Stimulated activated CD4-positive, alpha-beta T cell treated with anti-CD3 and anti-CD28 coated beads, Interleukin-2, amount 100 ng/mL, for 48 hours (primary cell): ENCODE measurements at places on chromosomes 5 and 9.

DNA sequence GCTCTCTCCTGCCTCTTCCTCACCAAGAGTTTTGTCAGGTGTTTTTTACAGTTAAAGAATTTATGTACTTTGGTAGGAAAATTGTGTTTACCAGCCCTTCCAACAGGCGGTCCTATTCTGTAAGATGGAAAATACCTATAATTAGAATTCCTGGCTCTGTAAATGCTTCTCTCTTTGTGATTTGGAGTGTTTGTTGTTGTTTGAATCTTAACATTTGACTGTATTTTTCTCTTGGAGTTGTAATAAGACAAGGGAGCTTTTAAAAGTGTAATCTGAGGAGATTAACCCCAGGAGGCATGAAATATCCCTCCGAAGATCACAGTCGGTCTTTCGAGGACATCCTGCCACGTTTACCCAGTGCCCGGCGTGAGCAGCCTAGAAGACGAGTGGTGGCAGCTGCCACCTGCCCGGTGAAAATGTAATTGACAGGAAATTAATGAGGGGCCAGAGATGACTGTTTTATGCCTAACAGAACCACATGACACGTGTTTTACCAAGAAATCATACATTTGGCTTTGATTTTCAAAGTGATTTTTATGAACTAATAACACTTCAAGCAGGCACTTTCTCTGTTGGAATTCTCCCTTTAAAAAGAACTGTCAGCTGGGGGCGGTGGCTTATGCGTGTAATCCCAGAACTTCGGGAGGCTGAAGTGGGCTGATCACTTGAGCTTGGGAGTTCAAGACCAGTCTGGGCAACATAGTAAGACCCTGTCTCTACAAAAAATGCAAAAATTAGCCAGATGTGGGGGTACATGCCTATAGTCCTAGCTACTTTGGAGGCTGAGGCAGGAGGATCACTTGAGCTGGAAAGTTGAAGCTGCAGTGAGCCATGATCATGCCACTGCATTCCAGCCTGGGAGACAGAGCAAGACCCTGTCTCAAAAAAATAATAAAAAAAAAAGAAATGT lies 20.0 kb downstream of the ANKRD33B start:
- DNase-seq = no peak

GRCh38 chr5:111518777-111519176 lies 6.4 kb upstream of the STARD4 start:
- no peak for DNase-seq

DNA sequence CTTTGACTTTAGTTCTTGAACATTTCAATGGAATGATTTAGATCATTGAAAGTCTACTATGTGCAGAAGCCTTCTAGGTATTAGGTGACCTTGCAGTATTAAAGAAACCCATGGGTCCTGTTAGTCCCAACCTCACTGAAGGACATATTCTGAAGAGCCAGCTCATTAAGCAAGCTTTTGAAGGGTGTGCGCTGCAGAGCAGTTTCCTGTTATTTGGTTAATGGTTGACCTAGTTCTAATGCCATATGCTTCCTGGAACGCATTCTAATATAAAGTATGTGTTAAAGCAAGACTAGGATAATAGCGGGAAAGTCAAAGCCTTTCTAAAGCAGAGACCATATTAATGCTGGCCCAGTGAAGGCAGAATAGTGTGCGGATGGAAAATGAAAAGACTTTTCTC lies 20.1 kb downstream of the ZNF462 start:
- no peak for DNase-seq

GRCh38 chr9:97528529-97529230 lies 27.2 kb downstream of the TMOD1 start:
- DNase-seq = no peak

- DNase-seq = no peak
Measured at GRCh38 chr5:57900381-57900944, 417.9 kb upstream of the ACTBL2 start.

DNA sequence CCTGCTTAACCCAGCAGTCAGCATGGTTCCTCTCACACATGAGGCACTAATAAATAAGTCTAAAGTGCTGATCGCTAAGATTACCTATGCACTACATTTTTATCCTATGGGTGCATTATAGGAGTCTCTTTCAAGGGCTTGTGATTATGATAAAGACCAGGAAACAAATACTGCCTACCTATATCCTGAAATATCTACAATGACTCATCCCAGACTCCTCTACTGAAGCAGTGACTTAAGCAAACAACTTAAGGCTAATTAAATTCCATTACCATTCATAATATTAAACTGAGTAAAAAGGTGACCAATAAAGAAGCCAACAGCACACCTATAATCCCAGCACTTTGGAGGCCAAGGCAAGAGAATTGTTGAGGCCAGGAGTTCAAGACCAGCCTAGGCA lies 338.4 kb downstream of the DNAH5 start:
- no peak for DNase-seq

DNA sequence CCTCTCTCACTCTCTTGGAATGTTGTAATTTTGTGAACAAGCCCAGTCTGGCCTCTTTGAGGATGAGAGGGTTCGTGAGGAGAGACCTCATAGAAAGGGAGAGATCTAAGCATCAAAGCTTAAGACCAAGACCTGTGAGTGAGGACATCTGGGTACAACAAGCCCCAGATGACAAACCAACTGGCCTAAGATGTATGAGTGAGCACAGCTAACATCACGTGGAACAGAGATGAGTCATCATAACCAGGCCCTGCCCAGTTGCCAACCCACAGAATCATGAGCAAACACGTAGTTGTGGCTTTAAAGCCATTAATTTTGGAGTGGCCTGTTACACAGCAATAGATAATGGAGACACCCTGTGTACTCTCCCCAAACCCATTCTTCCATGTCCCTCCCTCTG lies 439.1 kb upstream of the KIF2A start:
- DNase-seq = no peak

DNA sequence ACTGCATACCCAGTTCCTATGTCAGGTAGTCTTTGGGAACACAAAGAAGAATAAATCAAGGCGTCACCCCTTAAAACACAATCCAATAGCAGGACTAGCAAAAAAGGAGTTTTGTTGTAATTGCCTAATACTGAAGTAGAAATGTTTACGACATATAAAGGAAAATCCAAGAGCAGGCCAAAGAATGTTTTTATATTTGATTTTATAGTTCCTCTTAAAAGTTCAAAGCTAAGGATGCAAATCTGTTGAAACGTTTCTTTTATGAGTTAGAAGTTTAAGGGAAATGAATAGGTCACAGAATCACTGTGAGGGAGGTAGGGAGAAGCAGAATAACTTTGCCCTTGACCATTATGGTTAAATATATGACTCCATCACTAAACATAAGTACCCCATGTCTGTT lies 136.1 kb downstream of the PAM start:
- DNase-seq = no peak

- no peak for DNase-seq
Measured at GRCh38 chr5:86807046-86808031, 189.6 kb downstream of the COX7C start.

- no peak for DNase-seq
Measured at GRCh38 chr5:175859422-175859821, 12.0 kb upstream of the CPLX2 start.

GRCh38 chr9:73869264-73869663 lies 627.9 kb upstream of the RORB start:
- DNase-seq = no peak

DNA sequence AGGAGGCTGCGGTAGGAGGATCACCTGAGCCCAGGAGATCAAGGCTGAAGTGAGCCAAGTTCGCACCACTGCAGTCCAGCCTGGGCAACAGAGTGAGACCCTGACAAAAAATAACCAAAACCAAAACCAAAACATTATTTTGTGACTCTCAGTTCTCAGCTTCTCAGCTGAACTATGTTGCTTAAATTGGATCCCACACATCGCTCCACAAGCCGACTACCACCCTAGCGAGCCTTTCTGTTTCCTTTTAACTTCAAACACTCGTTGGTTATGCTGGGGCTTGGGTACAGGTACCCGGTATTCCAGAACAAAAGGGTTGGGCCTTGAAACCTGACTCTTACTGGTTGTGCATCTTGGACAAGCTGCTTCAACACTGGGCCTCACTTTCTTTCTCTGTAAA lies 3.8 kb upstream of the PTGS1 start:
- DNase-seq = no peak

DNA sequence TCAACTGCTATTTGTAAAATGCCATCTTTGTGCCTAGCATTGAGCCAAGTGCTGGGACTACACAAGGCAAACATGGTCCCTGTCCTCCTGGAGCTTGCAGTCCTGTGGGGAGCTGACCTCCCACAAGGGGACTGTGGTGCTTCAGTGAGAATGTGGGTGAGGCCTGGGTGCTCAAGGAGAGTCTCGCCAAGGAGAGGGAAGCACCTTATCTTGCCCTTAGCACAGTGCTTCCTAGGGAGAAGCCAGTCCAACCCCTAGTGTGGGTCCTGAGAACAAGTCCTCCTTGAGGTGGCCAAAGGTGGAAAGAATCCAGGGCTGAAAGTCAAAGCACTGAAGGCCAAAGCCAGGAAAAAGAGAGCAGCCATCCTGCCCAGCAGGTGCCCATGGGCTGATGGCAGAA lies 31.1 kb upstream of the MVB12B start:
- DNase-seq = no peak

DNA sequence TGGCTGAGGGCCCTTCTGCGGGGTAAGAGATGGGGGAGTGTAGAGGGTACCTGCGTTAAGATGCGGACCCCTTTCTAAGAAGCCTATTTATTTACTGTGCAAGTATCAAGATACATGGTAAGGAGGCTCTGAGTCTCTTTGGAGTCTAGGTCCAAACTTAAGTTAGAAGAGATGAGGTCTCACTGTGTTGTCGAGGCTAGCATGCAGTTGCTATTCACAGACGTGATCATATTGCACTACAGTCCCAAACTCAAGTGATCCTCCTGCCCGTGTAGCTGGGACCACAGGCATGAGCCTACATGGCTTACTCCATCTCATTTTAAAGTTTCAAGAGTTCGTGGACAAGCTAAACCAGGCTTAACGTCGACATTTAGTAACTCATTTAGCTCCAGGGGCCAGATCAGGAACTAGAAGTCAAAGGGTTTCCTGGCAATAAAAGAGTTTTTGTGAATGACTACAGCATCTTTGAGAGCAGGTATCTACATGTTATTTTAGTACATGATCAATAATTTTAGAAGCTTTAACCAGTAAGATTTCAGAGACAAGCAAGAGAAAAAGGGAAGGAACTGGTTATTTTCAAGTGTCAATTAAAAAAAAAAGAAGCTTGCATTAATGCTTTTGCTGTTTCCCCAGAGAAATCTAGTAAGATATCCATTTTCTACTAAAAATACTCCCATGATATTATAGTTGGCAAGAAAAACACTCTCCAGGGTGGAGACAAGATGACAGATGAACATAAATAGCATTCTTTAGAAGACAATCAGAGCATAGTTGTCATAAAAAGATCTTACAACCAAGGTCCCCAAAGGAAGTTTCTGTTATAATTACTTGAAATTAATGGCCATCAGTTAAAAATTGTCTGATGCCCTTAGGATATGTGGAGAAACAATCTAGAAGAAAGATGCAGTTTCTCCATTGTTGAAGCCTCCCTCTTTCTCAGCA lies 141.3 kb downstream of the SCAMP1 start:
- no peak for DNase-seq

- no peak for DNase-seq
Measured at GRCh38 chr9:136211441-136212344, 6.8 kb upstream of the LHX3 start.

- no peak for DNase-seq
Measured at GRCh38 chr5:106858616-106859015, 812.1 kb downstream of the EFNA5 start.

DNA sequence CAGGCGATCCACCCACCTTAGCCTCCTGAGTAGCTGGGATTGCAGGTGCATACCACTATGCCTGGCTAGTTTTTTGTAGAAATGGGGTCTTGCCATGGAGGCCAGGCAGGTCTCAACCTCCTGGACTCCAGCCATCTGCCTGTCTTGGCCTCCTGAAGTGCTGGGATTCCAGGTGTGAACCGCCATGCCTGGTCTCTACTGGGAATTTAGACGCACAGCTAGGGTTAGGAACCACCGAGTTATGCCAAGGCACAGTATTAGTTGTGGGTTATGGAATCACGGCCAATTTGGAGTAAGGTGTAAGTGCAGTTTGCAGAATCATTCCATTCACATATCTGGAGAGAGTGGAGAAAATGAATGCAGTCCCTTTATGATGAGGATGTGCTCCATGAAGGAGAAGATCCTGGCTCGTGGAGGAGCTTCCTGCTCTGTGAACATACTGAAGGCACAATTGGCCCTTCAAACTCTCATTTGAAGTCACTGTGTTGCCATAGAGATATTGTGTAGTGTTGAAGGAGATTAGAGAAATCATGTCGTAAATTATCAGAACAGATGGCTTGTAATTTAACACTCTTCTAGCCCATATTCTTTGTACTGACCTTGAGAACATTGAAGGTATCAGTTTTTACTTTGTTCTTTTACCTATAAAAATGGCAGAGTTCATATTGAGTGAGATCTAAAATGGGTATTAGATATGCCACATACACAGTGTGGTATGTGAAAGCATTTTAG lies 18.8 kb downstream of the TRIO start:
- DNase-seq = no peak

GRCh38 chr9:134007150-134007549 lies 15.0 kb upstream of the VAV2 start:
- no peak for DNase-seq

- DNase-seq = no peak
Measured at GRCh38 chr5:22611327-22611726, 241.8 kb downstream of the CDH12 start.

DNA sequence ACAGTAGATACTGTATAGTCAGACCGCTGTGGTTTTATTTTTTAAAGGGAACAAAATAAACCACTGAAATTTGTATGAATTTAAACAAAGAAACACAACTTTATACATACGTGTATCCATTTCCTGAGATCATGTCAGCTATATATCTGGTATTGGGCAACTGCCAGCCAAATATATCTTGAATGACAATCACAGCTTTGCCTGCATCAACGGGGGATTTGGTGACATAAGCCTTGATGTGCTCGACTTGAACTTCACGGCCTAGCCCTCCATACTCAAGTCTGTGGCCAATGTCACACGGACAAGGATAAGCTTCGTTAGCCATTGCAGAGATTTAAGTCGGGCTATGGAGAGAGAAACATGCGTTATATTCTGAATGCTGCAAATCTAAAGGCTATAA lies 17.3 kb downstream of the CMBL start:
- DNase-seq = no peak

DNA sequence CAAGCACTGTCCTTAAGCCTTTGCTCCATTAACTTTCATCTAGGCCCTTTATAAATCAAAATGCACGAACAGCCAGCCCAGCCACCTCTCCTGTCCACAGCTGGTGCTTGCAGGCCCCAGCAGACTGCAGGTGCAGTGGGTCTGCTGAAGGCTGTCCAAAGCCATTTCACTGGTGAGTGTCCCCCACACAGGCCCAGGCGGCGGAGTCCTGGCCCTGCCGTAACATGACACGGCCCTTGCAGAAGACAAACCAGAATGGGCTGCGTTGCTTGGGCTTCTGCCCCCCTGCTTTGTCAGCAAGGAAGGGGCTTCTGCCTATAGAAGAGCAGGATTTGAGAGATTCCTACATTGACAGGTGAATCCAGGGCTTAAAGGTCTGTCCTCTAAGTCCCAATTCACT lies 188.6 kb downstream of the NR3C1 start:
- DNase-seq = no peak
